Bronchial smooth muscle cell (primary cell): ENCODE measurements at places on chromosomes 1 and 21. TPM values are rescaled to one million over a fixed set of nuclear protein-coding genes. Genes with fewer than 3 reads are reported as not detected.

Gene SLC25A33
- total RNA-seq, result 1.5 and 2.7 TPM in 2 replicates

Gene RUNX3
- not detected in 2 replicates for total RNA-seq

Gene NBPF6
- not detected in 2 replicates for total RNA-seq

Gene UBE2G2
- total RNA-seq, result 41.8 and 55.8 TPM in 2 replicates

Gene CYYR1
- total RNA-seq, result not detected in 2 replicates

Gene CHIA
- 0.26 TPM in 1 of 2 replicates, not detected in the other for total RNA-seq

Gene DYRK1A
- 34.2 and 46.4 TPM in 2 replicates for total RNA-seq

Gene EDN2
- 0.47 TPM in 1 of 2 replicates, not detected in the other for total RNA-seq

Gene SLX9
- total RNA-seq, result 11.4 and 14.0 TPM in 2 replicates

Gene DENND2C
- total RNA-seq, result 1.5 and 3.0 TPM in 2 replicates

Gene KPRP
- total RNA-seq, result not detected in 2 replicates

Gene MROH7
- total RNA-seq, result 0.16 and 1.6 TPM in 2 replicates
